ENCODE measurements at places on chromosomes 2 and 18.
A peak's percentile ranks its signal among the peaks of the same experiment; 100 is the strongest.

DNA sequence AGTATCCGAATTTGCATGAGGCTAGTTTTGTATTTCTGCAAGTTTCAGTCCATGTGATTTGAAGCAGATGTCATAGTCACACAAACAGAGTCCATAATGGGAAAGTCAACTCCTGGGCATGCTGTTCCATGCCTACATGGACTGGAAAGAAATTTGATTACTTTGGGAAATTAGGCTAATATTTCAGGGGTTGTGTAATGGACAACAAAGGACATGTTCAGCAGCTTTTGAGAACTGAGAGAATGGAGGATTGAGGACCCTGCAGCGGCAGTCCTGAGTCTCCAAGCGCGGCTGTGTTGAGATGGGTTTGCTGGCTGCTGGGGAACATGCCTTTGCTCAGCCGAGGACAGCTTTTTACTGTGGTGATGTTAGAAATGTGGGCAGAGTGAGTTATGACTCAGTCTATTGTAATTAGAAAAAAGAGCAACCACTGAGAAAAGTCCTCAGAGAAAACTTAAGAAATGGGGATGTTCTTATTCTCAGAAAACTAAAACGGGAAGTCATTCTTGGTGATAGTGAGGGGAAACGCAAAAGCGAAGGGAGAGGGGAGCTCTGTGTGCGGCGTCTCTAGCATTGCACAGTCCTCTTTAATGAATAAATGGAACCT, 149.2 kb downstream of the FAM210A start:
- DNase-seq = no peak

DNA sequence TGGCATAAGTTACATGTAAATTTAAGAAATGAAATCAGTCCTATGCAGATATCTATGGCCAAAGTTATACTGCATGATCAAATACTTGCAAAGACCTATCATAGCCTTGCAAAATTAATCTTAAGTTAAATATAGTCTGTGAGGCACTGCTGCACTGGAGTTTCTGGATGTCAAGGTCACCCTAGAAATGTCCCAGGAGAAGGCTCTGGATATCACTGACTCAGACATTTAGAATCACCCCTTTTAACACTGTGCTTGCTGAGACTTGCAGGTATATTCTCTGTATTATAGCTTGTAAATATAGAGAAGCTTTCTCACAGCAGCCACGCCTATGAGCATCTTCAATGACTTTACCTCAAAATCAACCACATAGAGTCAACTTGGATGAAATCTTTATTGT, 51.5 kb downstream of the ETAA1 start:
- DNase-seq = no peak

- no peak for DNase-seq
Measured at GRCh38 chr2:207629553-207629952, 4.4 kb upstream of the METTL21A start.

DNA sequence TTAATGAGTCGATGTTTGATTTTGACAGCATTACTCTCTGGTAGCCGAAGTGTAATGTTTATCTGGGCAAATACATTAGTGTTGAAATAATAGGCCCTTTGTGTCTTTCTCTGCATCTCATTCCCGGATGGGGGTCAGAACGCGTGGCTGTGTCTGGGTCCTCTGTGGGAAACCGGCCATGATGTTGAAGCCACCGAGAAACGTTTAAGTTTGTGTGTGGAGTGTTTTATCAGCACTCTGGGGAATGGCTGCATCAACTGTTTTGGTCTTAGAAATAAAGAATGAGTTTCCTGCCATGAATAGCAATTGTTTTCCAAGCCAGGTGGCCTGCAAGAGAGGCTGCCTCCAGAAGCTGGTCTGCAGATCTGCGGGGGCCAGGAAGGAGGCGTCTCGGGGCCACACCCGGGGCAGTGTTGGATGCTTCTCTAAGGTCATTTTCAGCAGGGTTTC, 69.7 kb downstream of the RNF144A start:
- DNase-seq = no peak

DNA sequence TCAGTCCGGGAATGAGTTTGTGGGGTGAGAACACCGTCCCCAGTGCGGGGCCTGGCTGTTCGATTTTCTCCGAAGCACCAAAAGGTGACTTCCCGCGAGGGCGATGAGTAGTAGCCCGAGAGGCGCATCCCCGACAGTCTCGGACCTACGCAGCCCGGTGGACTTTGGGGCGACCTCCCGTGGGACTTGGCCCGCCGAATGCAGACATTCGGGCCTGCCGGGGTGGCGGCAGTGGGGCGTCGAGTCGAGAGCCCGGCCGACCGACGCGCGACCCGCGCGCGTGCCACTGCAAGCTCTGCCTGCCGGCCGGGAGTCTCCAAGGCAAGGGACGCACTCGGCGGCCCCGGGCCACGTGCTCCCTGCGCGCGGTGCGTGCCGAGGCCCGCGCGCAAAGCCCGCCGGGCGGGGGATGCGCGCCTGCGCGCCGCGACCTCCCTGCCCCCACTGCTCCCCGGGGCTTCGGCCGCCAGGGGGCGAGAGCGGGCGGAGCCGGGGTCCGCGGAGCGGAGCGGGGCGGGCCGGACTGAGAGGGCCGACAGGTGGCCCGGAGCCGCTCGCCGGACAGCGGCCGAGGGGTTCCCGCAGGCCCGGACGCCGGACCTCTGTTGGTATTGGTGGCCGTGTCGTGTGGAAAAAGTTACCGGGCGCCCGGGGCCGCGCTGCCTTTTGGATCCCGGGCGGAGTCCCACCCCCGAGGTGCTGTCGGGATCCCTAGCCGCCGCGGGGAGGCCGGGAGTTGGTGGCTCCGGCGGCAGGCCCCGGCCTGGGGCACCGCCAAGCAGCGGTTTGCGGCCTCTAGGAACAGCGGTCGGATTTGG, 1.9 kb downstream of the PTMA start:
- DNase-seq = no peak

DNA sequence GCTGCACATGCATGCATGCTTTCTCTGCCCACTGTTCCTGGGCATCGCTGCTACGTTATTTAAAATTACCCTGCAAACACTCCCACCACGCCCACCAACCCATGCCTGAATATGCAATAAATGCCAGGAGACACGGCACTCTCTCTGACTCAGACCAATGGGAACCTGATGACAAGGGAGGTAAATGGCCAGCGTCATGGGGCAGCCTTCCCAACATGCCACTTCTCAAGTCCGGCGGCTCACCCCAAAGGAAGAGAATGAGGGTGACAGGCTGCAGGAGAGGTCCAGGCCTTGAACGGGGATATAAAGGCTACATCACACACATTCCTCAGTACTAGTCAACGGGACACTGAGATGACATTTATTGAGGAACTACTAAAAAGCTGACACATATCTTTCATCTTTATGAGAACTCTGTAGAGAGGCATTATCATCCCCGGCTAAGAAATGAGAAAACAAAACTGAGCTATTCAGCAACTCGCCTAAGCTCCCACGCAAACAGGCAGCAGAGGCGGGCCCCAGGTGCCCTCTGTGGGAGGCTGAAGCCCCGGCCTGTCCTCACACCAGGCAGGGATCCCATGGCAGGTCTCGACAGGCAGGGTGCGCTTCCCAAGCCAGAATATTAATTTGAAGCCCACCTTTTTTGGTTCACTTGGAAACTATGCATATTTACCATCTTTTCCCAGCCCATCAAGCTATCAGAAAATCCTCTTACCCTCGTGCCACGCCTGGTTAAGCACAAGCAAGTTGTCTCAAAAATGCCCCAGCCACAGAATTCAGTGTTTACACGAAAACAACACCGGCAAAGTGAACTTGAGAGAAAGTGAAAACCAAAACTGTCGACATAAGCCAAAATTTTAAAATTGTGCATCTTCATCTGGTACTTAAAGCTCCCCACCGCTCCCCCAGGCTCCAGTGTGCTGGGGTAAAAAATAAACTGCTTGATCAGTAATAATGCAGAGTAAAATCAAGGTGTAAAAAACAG, 166.3 kb downstream of the HDAC4 start:
- DNase-seq = no peak

- DNase-seq = no peak
Measured at GRCh38 chr2:48694149-48694548, 61.4 kb downstream of the LHCGR start.

DNA sequence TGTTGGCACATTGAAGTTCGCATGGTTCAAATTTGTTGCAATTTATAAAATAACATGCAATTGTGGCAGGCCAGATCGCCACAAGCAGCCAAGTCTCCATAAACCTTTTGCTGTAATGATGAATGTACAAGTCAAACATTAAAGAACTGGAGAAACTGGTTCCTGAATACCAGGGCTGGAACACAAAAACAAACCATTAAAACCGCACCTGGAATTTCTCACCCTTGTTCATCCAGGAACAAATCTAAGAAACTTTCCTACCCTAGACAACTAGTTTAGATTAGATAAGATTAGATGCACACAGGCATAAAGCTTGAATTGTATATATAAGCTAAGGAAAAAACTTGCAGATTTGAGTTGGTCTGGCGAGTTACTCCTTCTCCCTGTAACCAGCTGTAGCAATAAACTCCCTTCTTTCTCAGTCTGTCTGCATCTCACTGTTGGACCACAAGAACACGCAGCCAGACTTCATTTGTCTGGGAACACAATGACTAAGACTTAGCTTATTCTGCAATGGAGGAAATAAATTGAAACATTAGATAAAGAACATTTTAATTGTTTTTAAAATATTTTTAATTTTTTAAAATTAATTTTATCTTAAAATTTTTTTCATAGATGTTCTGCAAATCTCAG, 1835.5 kb upstream of the LRRTM1 start:
- no peak for DNase-seq

- peak; percentile 36 for DNase-seq
Measured at GRCh38 chr18:11040823-11041656, 108.3 kb downstream of the PIEZO2 start.

DNA sequence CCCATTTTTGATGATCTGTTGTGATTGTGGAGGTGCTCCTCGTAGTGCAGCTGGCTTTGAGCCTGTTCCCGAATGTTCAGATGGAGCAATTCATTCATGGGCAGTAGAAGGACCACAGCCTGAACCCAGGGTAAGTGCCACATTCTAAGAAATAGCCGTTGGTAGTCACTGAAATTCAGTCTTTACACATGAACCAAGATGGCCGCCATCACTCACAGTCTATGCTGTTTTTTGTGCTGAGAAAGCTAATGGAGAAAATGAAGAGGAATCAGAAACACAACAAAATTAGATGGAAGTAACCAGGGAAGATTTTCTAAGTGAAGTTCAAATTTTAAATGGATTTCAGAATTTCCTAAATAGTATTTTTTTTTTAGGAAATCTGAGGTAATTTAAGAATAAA, 25.5 kb downstream of the DSG1 start:
- no peak for DNase-seq

GRCh38 chr2:238901461-238902057, 53.7 kb downstream of the TWIST2 start:
- DNase-seq = no peak

GRCh38 chr2:62055724-62056336, 140.1 kb upstream of the B3GNT2 start:
- DNase-seq = no peak

- no peak for DNase-seq
Measured at GRCh38 chr2:153487448-153487847, 8.9 kb upstream of the RPRM start.

DNA sequence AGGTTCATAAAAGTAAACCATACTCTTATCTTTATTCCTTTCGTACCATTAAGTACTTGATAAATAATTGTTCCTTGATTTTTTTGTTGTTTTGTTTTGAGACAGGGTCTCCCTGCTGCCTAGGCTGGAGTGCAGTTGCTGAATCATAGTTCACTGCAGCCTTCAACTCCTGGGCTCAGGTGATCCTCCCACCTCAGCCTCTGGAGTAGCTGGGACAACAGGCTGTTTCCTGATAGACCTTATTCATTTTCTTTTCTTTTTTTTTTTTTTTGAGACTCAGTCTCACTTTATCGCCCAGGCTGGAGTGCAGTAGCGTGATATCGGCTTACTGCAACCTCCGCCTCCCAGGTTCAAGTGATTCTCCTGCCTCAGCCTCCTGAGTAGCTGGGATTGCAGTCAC, 5.5 kb downstream of the KCNG3 start:
- no peak for DNase-seq

DNA sequence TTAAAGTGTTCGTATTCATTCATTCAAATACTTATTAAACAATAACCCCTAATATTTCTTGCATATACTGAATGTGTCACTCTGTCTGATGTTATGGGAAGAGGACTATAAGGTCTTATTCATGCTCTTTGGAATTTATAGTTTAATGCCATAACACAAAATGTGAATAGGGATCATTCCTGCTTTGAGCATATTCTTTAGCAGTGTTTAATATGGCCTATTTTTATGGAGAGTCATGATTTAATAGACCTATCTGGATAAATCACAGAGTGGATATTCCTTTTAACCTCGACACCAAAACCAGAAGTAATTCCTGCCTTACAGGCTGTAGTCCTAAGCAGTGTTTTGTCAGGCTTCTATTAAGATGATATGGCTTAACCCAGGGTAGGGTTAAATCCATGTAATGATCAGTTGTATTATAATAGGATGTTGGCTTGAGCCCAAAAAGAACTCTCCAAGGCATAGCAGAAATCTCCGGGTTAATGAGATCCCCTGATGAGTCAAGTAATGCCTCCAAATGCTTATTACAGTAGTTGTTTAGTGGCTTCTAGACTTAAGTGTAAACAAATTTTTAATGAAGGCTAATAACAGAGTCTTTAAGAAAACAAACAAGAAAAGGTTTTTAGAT, 54.3 kb downstream of the GULP1 start:
- DNase-seq = no peak

- no peak for DNase-seq
Measured at GRCh38 chr2:120319686-120320317, 26.1 kb upstream of the INHBB start.

GRCh38 chr2:186302263-186302662, 183.8 kb upstream of the ZC3H15 start:
- DNase-seq = no peak

- no peak for DNase-seq
Measured at GRCh38 chr2:24917731-24918325, 2.2 kb downstream of the ADCY3 start.

DNA sequence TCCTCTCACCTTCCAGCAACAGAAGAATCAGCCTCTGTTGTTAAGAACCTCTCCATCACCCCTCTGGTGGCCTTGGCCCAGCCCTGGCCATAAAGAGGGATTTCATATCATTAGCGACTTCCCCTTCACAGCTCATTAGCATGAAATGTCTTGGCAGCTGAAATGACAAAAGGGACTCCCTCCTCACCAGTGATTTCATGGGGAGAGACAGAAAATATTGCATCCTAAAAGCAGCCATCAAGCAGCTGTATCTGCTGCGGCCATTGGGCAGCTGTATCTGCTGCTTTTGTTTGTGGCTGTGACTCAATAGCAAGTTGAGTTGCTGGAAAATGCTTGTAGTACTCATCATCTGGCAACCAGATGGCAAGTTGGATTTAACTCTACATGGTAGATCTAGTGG, 105.9 kb upstream of the RMDN2 start:
- DNase-seq = peak; percentile 34

DNA sequence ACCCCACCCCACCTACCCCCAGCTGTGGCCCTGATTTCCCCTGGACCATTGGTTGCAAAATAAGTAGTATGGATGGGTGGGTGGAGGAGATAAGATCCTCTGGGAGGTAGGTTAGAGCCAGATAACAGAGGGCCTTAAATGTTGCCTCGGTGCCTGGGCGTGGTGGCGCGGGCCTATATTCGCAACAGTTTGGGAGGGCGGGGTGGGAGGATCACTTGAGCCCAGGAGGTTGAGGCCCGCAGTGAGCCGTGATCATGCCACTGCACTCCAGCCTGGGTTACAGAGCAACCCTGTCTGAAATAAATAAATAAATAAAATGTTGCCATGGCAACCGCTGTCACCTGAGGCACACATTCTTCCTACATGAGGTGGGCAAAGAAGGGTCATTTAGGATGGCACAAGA, 103.3 kb upstream of the GATA6 start:
- no peak for DNase-seq
